ENCODE measurements at places on chromosomes 12 and 14.

- DNase-seq: no peak
Measured at GRCh38 chr12:72543777-72544467, 271.8 kb downstream of the TRHDE start.

DNA sequence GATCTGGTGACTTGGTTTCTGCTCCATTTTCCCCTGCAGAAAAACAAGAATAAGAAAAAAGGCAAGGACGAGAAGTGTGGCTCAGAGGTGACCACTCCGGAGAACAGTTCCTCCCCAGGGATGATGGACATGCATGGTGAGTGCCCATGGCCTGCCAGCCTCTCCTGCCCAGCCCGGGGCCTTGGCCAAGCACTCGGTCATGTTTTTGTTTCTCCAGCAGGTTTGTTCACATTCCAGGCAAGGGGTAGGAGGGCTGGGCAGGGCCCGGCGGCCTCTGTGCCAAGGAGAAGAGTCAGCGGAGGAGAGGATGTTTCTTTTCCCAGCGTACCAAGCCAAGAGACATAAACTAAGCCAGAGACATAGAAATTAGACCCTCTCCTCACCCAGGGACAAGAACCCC lies 13.6 kb downstream of the BCL7A start:
- DNase-seq: no peak

GRCh38 chr12:100166232-100166631 lies 23.6 kb upstream of the BLTP3B start:
- DNase-seq: no peak

GRCh38 chr14:55053500-55053899 lies 2.1 kb downstream of the MAPK1IP1L start:
- no peak for DNase-seq

- DNase-seq: no peak
Measured at GRCh38 chr12:40903040-40903439, 210.8 kb downstream of the CNTN1 start.

DNA sequence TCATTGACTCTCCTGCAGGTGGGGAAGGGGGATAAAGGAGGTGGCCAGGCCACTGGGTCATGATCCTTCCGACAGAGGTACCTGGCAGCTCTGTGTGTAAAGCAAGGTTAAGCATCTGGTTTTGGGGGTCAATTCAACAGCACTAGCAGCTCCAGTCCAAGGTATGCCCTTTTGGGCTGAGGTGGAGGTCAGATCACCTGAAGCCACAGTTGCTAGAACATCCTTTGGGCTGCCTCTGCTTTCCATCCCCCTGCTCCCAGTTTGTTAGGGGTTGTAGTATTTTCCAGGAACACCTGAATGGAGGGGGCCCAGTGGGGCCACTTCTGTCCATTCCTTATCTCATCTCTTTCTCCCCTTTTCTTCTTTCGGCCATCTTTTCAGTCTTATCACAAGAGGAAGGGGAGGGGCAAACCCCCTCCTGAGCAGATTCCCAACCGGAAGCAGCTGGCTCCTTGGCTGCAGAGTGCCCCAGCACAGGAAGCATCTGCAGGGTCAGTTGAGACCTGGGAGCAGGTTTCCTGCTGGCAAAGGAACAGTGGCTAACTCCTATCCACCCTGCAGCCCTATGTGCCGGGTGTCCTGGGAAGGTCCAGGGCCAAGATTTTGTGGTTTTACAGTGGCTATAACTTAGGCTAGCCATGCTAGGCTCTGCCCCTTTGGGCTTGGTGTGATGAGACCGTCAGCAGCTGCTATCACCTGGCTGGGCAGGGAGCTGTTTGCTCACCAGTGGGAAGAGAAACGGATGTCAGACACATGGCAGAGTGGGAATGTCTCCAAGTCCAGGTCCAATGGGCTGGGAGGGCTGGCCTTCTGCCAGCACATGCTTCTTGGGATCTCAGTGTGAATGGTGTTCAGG lies 40.2 kb downstream of the SH2B3 start:
- DNase-seq: peak; percentile 75

DNA sequence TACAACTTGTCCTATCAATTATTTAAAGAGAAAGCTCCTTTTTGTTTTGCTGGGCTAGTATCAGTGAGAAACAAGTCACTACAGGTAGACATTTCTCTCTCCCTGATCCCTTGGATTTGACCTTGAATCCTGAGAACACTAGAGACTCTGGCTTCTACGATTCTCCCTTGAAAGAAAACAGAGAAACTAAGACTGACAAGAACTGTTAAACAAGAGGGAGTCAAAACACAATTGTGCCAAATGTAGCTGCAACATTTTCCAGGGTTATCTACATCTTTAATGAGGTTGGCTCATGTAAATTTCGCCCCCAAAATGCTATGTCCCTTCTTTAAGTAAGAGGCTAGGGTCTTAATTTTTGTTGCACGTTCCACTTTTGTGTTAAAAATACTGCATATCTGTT lies 62.4 kb downstream of the SLC38A1 start:
- no peak for DNase-seq

DNA sequence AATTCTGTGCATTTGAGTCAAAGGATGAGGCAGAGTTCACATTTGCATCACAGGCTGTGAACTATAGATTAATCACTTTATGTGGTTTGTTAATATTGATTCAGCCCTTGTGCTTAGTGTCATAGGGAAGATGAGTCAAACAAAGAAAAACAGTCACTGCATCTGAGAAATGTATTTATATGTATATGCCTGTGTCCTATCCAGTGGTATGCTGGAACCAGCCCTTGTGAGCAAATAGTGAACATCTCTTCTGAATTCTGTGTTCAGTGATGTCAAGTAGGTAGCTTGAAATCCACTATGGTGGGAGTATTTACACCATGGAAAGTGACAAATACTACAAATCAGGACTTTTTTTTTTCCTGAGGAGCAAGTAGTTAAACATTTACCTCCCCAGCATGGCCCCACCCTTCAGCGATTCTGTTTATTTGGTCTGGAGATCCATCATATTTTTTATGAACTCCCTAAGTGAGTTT lies 128.5 kb downstream of the HMGA2 start:
- no peak for DNase-seq

GRCh38 chr14:48027115-48027514 lies 351.7 kb upstream of the MDGA2 start:
- no peak for DNase-seq

- peak; percentile 46 for DNase-seq
Measured at GRCh38 chr12:78392918-78393317, 471.7 kb upstream of the SYT1 start.

GRCh38 chr14:74596741-74597450 lies 15.1 kb downstream of the LTBP2 start:
- DNase-seq: peak; percentile 94

DNA sequence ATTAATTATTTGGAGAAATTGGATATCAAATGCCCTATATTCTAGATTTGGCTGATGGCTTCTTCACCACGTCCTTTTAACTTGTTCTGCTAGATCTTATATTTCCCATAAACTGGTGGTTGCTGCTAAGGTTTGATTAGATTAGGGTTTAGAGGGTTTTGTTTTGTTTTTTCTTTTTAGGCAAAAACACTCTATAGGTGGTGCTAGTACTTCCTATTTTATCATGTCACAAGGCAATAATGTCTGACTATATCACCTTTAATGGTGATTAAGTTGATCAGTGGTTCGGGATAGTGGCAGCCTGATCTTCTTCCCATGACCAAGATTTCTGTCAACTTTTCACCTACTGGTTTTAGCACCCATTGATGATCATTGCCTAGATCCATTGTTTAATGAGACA lies 455.1 kb downstream of the RAD51B start:
- no peak for DNase-seq

DNA sequence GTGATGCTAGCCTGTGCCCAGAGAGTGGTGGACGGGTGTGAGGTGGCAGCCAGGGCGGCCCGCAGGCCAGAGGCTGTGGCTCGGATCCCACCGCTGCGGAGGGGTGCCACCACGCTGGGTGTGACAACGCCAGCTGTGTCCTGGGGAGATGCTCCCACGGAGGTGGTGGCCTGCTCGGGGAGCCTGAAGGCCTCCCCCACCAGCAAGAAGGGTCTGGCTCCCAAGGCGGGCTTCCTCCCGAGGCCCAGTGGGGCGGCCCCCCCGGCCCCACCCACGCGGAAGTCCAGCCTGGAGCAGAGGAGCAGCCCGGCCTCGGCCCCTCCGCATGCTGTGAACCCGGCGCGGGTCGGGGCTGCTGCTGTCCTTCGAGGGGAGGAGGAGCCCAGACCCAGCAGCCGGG lies 38.2 kb downstream of the KIF26A start:
- DNase-seq: no peak

- no peak for DNase-seq
Measured at GRCh38 chr14:94001016-94001415, 3.9 kb downstream of the CCDC197 start.

DNA sequence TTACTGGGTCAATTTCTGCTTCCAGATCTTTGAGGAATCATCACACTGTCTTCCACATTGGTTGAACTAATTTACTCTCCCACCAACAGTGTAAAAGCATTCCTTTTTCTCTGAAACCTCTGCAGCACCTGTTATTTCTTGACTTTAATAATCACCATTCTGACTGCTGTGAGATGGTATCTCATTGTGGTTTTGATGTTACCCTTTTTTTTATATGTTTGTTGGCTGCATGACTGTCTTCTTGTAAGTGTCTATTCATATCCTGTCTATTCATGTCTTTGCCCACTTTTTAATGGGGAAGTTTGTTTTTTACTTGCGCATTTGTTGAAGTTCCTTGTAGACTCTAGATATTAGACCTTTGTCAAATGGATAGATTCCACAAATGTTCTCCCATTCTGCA lies 324.9 kb downstream of the NAV3 start:
- DNase-seq: no peak

All from fibroblast of pulmonary artery (primary cell).